Vagina (tissue), 2 donors: ENCODE measurements at places on chromosomes 2 and 18. TPM values are rescaled to one million over a fixed set of nuclear protein-coding genes. Genes with fewer than 3 reads are reported as not detected.

- DNase-seq, result no peak
Observed at GRCh38 chr18:62558015-62558663, 35.3 kb downstream of the ZCCHC2 start.

GRCh38 chr18:24985586-24985985, 366.4 kb downstream of the ZNF521 start:
- no peak for DNase-seq

OTOF gene
- 0.49 TPM for total RNA-seq

CTNNA2 gene
- total RNA-seq, result 2.9 TPM

FAM110C gene
- 27.3 TPM for total RNA-seq
